Progenitor cell of endocrine pancreas (in vitro differentiated cells): ENCODE measurements at places on chromosomes 16 and 17.
A peak's percentile ranks its signal among the peaks of the same experiment; 100 is the strongest.

GRCh38 chr16:102060-102855, 24.2 kb downstream of the MPG start:
- DNase-seq: no peak

- DNase-seq: no peak
These were observed 18.2 kb downstream of the IL34 start for GRCh38 chr16:70664325-70665112.

- no peak for DNase-seq
These were observed 47.2 kb downstream of the PDPK1 start for GRCh38 chr16:2584729-2585650.

GRCh38 chr16:56477096-56477878, 25.9 kb downstream of the OGFOD1 start:
- DNase-seq: no peak

DNA sequence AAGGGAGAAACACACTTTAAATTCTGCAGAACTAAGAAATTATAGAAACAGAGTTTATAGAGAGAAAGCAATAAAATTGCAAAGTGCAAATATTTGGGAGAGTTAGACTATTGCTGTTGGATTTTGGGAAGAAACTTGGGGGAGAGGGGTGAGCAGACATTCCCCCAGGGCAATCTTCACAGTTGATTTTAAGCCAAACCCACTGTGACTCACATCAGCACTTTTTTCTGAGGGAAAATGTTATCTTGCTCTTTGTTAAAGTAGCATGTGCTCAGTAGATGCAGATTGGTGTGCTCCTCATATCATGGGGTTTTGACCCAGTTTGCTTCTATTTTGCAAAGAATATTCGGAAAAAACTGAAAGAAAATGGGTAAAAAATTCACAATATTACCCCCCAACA, 367.6 kb downstream of the CDH11 start:
- no peak for DNase-seq

- no peak for DNase-seq
These were observed 406.3 kb downstream of the NPIPA8 start for GRCh38 chr16:17930280-17930679.

DNA sequence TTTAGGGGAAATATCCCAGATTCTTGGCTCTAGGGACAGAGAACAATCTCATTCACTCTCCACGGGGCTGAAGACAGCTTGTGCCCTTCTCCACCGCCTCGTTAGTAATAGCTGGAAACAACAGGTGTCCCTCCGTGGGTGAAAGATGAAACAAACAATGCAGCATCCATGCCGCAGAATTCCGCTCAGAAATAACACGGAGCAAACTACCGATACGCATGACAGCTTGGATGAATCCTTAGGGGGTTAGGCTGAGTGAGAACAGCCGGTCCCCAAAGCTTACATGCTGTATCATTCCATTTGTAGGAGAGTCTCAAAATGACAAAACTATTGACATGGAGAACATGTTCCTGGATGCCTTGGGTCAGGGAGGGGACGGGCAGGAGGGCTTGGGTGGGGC, 29.4 kb upstream of the CACNG1 start:
- DNase-seq: no peak

DNA sequence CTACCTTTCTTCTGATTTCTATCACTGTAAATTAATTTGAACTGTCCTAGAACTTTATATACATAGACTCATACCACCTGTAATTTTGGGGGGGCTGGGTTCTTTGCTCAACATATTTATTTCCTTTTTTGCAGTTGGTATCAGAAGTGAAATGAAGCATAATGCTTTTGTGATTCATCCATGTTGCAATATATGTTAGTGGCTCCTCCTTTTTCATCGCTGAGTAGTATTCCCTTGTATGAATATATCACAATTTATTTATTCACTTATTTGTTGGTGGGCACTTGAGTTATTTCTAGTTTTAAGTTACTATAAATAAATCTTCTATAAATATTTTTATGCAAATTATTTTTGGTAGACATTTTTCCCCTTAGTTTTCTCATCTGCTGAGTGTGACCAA, 336.4 kb downstream of the HS3ST3B1 start:
- no peak for DNase-seq

- no peak for DNase-seq
These were observed 349.4 kb downstream of the SOX9 start for GRCh38 chr17:72470121-72470705.

GRCh38 chr17:16971458-16972338, at the start of gene TNFRSF13B:
TNFRSF13B (minus strand) TSS chr17:16972118; CDS start chr17:16972075, 43 bp downstream.
- DNase-seq: no peak

- DNase-seq: peak; percentile 9
These were observed 6.6 kb downstream of the SLC22A31 start for GRCh38 chr16:89193576-89194293.

GRCh38 chr16:65120461-65120830, 1.4 kb downstream of the CDH11 start:
- DNase-seq: no peak

DNA sequence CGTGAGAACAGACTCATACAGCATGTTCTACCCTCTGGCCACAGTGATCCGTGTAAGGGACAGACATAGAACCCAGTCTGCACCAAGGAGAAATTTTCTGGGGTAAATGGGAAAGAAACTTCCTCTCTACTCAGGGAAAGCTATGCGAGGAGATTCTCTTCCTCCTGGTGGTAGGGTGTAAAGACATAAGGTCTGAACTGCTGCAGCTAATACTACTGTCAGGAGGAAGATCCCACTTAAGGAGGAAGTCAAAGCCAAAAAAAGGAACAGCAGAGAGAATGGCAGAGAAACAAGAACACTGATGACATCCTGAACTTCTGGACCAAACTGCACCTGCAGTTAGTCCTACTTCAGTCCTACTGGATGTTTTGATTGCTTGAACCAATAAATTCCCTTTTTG, 7.1 kb upstream of the TM4SF5 start:
- no peak for DNase-seq

- DNase-seq: no peak
These were observed 43.3 kb downstream of the SALL1 start for GRCh38 chr16:51107742-51108141.

GRCh38 chr17:33086041-33086440, 94.4 kb downstream of the SPACA3 start:
- no peak for DNase-seq

GRCh38 chr17:31490671-31491375, 99.3 kb downstream of the RAB11FIP4 start:
- no peak for DNase-seq

- DNase-seq: no peak
These were observed 10.9 kb upstream of the CCL8 start for GRCh38 chr17:34308371-34308770.

DNA sequence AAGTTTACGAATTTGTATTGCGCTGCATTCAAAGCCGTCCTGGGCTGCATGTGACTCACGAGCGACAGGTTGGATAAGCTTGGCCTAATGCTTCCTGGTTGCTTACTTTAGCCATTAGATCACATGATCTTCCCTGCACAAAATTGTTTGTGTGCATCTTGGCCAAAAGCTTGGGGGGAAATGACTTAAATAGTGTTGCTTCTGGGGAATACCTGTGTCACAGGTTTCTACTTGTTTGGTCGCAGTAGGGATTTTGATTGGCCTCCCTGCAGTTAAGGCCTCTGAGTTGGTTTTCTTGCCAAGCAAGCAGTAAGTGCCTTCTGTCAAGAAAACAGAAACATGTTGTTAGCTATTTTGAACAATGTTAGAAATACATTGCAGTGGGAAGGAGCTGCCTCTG, 39.6 kb upstream of the DUSP14 start:
- DNase-seq: no peak

DNA sequence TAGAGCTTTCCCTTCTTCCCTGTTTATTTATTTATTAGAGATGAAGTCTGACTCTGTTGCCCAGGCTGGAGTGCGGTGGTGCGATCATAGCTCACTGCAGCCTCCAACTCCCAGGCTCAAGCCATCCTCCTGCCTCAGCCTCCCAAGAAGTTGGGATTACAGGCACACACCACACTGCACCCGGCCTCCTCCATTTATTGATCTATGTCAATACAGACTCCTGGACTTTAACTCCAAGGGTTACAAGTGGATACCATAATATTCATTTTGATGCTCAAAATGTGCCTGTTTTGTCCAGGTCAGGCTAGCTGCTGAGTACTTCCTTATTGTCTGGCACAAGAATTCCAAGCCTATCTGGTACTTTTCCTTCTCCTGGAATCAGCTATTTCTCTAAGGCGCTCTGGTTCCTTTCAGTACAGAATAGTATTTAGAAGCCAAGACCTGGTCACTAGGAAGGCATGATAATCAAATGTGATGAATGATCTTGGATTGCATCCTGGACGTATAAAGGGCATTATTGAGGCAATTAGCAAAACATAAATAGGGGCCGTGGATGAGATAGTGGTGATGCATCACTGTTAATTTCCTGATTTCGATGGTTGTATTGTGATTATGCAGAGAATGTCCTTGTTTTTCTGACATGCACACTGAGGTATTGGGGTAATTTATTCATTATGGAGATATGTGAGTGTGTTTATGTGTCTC, 21.7 kb downstream of the IL4R start:
- no peak for DNase-seq

DNA sequence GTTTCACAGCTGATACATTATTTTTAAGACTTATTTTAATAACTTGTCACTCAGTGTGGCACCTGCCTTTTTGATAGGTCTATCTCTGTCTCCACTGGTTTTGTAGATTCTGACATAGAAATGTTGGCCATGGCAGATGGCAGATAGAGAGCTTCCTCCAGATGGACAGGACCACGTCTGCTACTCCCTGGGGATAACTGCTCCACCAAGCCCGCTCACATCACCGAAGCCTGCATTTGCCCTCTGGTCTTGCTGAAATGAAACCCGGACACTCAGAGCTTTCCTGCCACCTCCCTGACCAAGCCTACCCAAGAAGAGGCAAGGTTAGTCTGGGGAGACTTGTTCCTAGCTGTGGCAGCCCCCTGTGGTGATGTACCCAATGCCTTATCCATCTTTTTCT, 16.4 kb upstream of the HAP1 start:
- DNase-seq: no peak

GRCh38 chr17:2690165-2691068, 21.1 kb downstream of the CLUH start:
- no peak for DNase-seq

DNA sequence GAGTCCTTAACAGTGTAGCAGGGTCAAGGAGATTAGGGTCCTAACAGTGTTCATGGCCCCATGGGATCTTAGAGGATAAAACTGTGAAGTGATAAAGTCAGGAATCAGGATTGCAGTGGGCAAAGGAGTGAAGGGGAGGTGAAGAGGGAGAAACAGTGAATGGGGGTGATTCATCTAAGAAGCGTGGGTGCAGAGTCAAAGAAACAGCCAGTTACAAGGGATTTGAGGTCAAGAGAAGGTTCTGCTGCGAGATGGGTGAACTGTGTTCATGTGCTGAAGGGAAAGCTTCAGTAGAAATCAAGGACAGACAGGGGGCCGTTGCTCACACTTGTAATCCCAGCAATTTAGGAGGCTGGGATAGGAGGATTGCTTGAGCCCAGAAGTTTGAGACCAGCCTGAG, 5.9 kb downstream of the GTF3C1 start:
- DNase-seq: no peak

DNA sequence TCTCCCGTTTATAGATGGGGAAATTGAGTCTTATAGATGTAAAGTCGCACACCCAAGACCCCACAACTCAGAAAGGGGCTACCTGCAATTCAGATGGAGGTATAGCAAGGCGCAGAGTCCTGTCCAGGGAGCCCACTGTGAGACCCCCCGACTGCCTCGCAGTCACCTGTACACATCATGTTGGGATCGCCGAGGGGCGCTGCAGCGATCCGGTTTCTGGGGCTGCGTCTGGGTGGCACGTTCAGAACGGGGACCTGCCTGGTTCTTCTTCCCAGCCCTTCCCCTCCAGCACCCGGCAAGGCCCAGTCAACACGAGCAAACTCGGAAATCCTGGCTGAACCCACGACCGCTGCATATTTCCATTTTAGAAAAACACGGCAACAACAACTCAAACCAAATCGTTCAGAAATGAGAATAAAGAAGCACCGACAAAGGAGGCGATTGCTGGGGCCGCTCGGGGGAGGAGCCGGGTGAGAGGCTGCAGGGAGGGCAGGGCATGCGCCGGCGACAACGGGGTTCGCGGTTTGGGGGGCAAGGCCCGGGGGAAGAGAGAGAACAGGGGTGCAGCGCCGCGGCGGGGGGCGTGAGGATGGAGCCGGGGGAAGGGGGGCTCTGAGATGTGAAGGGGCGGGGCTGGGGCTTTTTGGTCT, 643 bp downstream of the HSDL1 start:
- peak; percentile 19 for DNase-seq

GRCh38 chr16:3938843-3939624, 58.5 kb upstream of the CREBBP start:
- peak; percentile 63 for DNase-seq

- DNase-seq: no peak
These were observed 24.6 kb downstream of the CTU2 start for GRCh38 chr16:88730632-88731607.

DNA sequence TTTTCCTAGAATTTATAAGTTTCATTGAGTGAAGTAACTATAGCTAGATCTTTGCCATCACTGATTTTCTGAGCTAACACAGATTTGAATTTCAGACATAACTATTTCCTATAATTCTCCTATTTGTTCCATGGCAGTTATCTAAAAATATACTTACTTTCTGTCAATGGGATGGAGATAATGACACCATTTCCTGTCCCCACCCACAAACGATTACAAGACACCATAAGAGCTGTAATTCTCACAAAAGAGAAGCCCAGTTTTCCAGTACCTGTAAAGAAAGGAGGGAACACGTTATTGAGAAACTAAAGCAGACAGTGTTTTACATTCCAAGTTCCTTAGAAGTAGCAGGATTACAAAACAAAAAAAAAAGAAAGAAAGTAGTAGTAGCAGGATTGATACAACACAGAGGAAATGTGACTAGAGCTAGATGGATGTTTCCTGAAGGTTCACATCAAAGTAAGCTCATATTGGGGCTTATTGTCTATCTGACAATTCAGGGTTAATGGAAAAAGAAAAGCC, 110.9 kb upstream of the TOB1 start:
- DNase-seq: no peak

DNA sequence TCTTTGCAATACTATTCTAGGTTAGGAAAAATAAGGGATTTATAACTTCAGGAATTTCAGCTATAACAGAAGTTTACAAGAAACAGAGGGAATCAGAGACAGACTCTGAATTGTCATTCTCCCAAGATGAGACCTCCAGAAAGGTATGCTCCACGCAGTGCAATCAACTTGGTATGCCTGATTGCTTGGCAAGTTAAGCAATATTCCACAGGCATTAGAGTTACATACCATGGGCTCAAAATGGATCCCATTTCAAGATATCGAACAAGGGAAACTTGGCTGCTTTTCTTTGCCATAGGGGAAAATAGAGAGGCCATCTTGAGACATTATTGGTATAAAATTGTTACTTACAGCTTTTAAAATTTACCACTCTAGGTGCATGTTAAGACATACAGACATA, 615.6 kb upstream of the SOX9 start:
- no peak for DNase-seq

- no peak for DNase-seq
These were observed 39.8 kb upstream of the KDM6B start for GRCh38 chr17:7794075-7794663.

DNA sequence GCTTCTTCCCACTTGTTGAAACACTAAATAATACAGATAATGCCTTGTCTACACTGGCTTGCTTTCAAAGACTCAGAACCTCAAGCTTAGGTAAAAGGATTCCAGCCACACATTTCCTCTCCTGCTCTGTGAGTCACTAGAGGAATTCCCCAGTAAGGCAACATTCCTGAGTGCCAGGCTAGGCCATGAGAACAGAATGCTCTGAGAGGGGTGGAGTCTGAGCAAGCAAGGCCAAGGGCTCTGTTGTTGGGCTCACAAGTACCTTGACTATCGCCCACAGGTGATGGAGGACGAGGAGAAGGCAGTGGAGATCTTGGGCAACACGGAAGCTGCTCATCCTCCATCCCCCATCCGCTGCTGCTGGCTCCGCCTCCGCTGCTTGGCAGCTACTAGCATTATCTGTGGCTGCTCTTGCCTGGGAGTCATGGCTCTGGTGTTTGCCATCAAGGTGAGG, 6.7 kb upstream of the PHKG2 start:
- DNase-seq: no peak
